COR-L47 (cell line): ENCODE measurements at places on chromosomes 3 and 15.

GRCh38 chr15:37375519-37375918, 275.2 kb upstream of the MEIS2 start:
- no peak for DNase-seq

- no peak for DNase-seq
Measured at GRCh38 chr3:178272841-178273240, 263.4 kb upstream of the KCNMB2 start.

GRCh38 chr15:75869446-75869845, 26.2 kb downstream of the UBE2Q2 start:
- DNase-seq, result no peak

DNA sequence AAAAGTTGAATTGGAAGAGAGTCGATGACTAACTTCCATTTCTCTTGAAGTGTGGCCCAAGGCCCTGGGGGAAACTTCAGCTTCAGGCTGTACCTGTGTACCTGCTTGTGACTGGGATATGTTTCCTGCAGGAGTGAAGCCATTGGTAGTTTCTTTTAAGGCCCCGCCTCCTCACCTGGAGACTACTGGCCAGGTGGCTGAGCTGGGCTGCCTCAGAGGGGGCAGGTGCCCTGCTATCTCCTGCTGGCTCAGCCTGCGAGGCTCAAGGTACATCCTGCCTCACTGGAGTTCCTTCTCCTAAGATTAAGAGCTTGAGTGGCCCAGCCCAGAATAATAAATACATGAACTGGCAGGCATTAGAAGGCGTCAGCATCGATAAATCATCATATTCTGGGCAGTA, 121.6 kb upstream of the ROPN1 start:
- DNase-seq, result no peak

DNA sequence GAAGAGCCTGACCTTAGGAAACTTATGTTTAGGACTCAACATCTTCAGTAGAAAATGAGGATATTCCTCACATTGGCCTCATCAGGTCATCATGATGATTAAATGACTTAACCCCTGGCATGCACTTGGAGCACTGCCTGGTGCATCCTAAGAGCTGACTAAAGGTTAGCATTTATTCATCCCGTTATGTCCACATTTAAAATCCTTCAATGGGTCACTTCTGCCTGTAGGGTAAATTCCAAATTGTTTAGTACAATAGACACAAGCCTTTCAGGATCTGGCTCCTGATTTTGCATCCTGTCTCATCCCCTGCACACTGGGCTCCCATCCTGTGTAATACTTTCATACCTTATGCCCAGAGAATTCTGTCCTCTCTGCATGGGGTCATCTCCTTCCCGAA, 195.2 kb upstream of the MCTP2 start:
- no peak for DNase-seq

- DNase-seq, result no peak
Measured at GRCh38 chr3:134236505-134237170, 14.0 kb downstream of the RYK start.

GRCh38 chr15:72141171-72142084, 23.2 kb downstream of the SENP8 start:
- no peak for DNase-seq

- no peak for DNase-seq
Measured at GRCh38 chr15:78567531-78567930, 2.2 kb downstream of the CHRNA5 start.

DNA sequence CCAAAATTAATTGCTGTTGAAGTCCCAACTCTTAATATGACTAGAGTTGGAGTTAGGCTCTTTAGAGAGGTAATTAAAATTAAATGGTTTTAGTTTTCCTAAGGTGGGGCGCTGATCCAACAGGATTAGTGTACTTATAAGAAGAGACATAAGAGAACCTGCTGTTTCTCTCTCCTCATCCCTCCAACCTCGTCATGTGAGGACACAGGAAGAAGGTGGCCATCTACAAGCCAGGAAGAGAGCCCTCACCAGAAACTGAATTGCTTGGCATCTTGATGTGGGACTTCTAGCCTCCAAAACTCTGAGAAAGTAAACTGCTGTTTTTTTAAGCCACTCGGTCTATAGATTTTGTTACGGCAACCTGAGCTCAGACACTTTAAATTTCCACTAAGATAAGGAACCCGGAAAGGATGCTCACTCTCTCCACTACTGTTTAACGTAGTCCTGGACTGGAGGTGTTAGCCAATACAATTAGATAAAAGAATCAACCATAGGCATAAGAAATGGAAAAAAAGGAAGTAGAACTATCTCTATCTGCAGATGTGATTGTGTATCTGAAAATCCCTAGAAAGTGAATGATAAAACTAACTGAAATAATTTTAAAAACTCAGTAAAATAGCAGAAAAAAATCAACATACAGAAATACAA, 26.8 kb downstream of the DCBLD2 start:
- no peak for DNase-seq

DNA sequence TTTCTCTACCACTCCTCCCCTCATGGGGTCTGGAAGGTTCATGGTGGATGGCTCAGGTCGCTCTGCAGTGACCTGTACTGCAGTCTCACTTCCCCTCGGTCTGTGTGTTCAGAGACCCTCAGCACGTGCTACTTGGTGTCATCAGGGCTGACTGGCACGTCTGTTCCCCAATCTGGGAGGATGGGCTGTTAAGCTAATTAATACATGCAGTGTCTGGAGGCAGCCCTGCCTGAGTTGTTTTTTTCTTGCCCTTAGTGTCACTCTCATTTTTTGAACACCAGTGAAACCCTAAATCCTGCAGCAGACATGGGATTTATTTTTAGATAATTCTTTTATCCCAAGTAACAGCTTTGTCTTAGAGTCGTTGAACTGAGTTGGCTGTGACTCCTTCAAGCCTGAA, 64.6 kb downstream of the ARNT2 start:
- DNase-seq, result no peak

- no peak for DNase-seq
Measured at GRCh38 chr15:54307252-54307902, 329.1 kb downstream of the UNC13C start.
